ENCODE measurements at places on chromosomes 1 and 21.

DNA sequence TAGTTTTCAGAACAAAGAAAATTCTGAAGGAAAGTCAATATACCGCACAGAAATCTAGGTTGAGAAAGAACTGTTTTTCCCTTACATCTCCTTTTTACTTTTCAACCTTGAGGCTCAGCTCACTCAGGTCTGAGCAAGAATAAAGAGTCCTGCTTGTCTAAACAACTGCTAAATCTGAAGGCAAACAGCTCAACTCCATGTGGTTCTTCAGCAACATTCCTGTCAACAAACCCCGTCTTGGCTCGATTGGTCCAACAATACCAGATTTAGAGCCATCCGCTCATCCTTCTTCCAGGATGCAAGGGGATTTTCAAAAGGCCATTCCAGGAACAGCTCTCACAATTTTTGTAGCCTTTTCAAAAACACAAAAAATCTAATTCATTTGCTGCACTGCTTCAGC lies 119.8 kb downstream of the HLCS start:
- no peak for DNase-seq

DNA sequence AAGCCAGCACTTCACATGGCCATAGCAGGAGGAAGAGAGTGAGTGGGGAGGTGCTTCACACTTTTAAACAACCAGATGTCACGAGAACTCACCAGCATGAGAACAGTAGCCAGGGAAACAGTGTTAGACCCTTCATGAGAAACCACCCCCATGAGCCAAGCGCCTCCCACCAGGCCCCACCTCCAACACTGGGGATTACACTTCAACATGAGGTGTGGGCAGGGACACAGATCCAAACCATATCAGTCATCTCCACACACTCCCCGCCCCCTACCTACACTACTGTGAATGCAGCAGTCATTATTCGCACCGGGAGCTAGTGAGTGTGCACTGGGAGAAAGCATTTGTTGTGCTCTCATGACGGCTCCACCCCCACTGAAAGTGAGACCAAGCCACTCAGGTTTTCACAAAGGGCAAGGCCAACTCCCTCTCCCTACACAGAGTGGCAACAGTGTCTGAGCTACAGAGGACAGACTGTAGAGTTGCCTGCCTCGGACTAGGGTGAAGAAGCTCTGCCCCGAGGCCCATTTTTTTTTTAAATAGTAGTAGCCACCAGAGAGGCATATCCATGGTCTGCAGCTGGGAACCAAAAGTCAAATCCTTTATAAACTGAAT lies 125.6 kb downstream of the BARHL2 start:
- DNase-seq = no peak

- no peak for DNase-seq
Observed at GRCh38 chr1:210342986-210343780, 14.5 kb downstream of the HHAT start.

GRCh38 chr1:213934649-213935048 lies 53.1 kb upstream of the PROX1 start:
- DNase-seq = no peak

DNA sequence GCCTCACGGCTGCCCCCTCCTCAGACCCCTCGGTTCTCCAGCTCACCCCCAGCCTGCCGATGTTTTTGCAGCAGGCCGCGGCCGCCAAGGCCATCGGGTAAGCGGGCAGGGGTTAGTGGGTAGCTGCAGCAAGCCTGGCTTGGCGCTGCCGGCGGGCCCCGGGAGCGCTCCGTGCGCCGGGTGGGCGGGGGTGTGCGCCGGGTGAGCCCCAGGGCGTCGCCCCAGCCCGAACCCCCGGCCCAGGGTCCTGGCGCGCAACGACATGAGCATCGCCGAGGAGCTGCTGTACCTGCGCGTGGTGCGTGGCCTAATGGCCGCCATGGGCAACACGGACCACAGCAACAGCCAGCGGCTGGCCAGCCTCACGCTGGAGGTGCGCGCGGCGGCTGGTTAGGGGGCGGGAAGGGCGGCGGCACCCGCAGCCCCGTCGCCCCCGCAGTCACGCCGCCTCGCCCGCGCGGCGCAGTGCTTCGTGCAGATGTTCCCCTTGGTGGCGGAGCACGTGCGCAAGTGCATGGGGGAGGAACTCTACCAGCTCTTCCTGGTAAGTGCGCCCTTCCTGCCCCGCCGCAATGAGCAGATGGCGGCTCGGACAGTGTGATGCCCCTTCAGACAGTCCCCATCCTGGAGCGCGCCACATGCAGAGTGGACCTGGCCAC lies 6.5 kb downstream of the RNU5D-1 start:
- no peak for DNase-seq

GRCh38 chr1:169094897-169095569 lies 11.5 kb upstream of the ATP1B1 start:
- DNase-seq = no peak

- no peak for DNase-seq
Observed at GRCh38 chr1:156148216-156148615, 5.2 kb upstream of the SEMA4A start.

- DNase-seq = no peak
Observed at GRCh38 chr1:41394369-41394744, 33.1 kb downstream of the FOXO6 start.

DNA sequence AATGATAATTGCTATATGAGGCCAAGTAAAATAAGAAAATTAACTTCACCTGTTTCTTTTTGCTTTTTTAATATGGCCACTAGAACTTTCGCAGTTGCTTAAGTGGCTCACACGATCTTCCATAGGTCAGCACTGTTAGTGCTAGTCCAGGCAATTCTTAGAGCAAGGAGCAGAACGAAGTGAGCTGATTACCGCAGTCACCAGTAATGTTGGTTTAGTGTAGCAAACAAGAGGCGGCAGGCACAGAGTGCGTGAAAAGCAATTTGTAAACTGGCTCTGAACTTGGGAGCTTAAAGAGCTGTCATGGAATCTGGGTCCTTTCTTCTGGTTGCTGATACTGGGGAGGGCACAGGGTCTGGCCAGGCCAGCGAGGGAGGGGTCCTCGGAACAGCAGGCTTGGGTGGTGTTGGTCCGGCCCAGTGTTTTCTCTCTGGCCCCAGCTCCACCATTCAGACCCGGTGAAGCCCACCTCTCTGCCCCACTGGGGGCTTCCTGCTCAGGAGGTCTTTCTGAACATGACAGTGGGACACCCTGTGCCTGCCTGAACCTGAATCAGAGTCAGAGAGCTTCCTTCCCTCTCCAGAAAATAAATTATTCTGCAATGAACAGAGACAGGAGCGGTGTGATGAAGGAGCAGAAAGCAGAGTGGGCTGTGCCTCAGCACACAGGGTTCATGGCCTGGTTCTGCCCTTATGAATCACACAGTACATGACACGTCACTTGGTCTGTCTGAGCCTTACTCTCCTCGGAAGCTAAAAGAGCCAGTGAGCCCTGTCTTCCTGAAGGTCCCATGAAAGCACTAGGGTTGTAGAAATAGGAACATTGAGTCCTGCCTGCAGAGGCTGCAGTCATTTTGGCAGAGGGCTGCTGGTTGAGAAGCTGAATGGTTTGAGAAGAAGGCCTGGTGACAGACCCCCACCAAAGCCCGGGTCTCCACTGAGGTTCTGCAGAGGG lies 11.9 kb downstream of the ETS2 start:
- DNase-seq = no peak

DNA sequence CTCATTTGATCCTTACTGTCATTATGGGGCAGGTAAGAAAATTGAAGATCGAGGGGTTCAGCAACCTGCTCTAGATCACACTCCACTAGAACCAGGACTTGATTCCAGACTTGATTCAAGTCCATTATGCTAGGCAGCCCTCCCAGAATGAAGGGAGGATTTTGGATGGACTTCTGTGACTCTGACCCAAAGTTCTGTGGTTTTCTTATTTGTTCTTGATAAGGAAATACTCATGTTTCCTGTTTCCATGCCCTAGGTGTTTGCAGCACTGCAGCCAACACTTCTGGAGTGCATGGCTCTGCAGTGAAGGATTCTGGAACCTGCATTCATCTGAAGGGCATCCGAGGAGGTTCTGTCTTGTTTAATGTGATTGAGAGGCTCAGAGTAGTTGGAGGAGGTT lies 140.0 kb downstream of the FCRL5 start:
- no peak for DNase-seq

GRCh38 chr1:19918057-19918456 lies 5.4 kb downstream of the PLA2G2E start:
- DNase-seq = peak; percentile 78

DNA sequence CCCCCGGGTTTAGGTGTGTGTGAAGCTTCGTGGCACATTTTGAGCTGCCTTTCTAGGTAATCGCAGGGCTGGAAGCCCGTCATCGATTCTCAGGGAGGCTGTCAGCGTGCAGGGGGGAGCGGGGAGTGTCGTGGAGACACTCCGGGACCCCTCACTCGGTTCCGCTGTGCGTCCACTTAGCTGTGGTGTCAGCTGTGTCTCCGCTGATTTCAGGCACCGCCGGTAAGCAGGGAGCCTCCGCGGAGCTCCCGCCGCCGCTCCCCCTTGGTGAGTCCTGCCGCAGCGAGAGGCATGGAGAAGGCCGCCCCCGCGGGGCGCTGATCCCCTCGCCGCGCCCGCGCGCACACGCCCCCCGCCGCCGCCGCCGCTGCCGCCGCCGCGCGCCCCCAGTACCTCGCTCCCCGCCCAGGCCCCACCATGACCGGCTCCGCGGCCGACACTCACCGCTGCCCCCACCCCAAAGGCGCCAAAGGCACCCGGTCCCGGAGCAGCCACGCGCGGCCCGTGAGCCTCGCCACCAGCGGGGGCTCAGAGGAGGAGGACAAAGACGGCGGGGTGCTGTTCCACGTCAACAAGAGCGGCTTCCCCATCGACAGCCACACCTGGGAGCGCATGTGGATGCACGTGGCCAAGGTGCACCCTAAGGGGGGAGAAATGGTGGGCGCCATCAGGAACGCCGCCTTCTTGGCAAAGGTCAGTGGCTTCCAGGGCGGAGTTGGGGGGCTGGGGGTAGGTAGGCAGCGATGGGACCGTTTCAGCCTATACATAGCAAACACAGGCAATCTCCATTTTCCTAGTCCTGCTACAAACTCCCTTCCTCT lies 995 bp downstream of the VASH2 start:
- no peak for DNase-seq

- no peak for DNase-seq
Observed at GRCh38 chr1:107894605-107895004, 70.4 kb downstream of the VAV3 start.

GRCh38 chr1:236133339-236133738 lies 9.0 kb upstream of the GPR137B start:
- no peak for DNase-seq

GRCh38 chr1:183517401-183517800 lies 45.1 kb downstream of the SMG7 start:
- no peak for DNase-seq

DNA sequence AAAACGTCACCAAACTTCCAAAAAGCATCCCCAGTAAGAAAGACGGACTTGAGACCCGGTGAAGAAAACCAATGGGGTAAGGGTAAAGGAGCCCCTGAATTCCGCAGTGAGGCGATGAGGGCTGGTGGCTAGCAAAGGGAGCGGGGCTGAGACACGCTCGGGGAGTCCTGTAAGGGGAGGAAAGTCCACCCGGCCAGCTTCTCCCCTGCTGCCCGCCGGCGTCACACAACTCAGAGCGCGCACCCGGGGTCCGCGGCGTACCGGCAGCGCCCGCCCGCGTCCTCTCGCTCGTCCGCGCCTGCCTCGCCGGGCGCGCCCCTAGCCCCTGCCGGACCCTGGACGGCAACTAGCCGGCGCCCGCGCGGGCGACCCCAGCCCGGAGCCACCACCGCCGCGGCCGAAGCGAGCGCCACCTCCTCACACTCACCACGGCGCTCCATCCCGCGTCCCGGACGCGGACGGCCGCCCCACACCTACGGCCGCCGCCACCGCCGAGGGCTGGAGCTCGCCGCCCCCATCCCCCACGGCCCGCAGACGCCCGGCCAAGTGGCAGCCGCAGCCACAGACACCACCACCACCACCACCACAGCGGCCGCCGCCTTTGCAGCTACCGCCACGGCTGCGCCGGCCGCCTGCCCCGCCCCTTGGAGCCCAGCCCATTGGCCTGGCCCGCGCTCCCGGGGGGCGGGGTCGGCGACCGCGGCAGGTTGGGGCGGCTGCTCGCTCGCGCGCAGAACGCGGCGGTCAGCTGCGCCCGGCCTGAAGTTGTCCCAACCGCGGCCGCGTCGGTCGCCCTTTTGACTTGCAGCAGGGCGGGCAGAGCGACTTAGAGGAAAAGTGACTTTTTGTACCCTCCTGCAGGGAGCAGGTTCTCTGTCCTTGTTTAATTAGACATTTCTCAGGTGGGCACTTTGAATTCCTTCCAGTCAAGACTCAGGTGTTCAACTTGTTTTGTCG lies 10.0 kb upstream of the ARHGAP29 start:
- no peak for DNase-seq

GRCh38 chr1:223067914-223068313 lies 75.1 kb downstream of the TLR5 start:
- no peak for DNase-seq

DNA sequence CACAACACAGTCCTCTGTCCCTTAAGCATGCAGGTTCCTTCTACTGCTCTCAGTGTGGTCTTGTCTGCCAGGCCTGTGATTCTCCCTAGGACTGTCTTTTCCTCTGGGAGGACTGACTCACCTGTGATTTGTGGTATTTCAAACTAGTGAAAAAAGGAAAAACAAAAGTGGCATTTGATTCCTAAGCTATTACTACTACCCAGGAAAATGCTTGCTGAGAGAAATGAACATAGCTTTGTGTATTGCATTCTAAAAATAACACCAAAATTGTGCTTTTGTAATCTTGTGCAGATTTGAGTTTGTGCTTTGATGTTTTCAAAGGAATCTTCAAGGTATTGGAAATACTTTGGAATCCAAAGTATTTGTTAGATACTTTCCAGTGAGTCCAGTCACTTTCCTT lies 57.0 kb downstream of the GPR161 start:
- peak; percentile 72 for DNase-seq

GRCh38 chr21:43346551-43346950 lies 80.4 kb downstream of the SIK1 start:
- DNase-seq = no peak

DNA sequence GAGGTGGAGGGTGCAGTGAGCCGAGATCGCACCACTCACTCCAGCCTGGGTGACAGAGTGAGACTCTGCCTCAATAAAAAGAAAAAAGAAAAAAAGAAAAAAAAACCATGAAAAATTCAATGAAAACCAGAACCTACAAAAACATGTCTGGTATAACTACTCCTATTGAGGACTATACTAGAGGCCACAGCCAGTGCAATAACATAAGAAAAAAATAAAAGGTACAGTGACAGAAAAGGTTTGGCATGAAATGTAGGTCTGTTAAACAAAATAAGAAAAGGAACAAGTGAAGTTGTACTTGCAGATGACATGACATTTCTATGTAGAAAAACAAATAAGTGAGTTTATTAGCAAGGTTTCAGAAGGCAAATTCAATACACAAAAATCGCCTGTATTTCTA lies 8.2 kb downstream of the NADK start:
- DNase-seq = no peak

GRCh38 chr1:35111106-35111505 lies 31.9 kb downstream of the ZMYM1 start:
- DNase-seq = peak; percentile 41

DNA sequence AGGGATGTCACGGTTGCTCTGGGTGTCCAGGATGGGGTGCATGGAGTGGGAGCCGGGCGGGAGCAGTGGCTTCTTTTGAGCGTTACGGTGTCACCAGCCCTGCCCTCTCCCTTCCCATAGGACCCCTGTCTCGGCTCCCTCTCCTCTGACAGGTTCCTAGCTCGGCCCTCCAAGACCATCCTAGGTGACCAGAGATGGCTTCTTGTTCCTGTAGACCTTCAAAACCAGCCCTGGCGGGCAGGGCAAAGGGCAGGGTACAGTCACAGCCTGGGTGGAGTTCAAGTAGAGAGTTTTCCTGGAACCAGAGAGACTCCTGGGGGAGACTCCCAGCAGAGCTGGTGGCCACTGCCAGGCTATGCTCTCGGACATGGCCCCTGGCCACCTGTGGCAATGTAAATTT lies 345.6 kb upstream of the AJAP1 start:
- DNase-seq = no peak

All from fibroblast of skin of right quadriceps (primary cell).